Left hindlimb (tissue), 1 donor: ENCODE measurements at places on chromosomes 4 and X.

GRCh38 chr4:140020457-140021361 lies 133.3 kb downstream of the MAML3 start:
- DNase-seq, result no peak

DNA sequence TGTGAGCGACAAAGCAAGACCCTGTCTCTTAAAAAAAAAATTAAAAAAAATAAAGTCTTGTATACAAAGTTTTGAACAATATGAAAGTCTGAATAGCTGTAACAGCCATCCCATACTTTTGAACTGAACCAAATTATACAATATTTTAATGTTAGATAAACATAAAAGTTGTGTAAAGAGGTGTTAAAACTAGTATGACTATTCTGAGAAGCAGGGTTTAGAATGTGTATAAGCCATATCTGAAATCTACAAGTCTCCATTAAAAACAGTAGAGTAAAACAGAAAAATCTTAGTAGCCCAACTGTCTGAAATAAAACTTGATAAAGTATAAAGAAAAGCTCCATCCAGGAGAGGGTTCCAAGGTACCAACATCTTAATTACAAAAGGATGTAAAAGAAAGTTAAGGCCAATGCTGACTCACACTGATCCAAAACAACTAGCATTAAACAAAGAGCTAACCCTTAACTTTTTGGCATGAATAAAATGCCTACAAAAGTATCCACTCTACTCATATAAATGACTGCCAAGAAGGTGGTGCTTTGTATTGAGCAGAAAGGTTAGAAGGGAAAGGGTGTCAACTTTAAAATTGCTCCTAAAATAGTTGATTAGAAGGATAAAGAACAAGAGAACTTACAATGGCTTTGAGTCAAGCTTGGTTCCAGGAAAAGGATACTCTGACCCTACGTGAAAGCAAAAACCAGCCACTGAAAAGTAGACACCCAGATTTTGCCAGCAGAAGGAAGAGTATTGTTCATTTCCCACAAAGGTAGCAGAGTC lies 18.5 kb downstream of the CNOT6L start:
- DNase-seq, result no peak

GRCh38 chrX:46587158-46587557 lies 13.6 kb downstream of the CHST7 start:
- no peak for DNase-seq

GRCh38 chr4:174036111-174036510 lies 247.4 kb downstream of the FBXO8 start:
- no peak for DNase-seq

DNA sequence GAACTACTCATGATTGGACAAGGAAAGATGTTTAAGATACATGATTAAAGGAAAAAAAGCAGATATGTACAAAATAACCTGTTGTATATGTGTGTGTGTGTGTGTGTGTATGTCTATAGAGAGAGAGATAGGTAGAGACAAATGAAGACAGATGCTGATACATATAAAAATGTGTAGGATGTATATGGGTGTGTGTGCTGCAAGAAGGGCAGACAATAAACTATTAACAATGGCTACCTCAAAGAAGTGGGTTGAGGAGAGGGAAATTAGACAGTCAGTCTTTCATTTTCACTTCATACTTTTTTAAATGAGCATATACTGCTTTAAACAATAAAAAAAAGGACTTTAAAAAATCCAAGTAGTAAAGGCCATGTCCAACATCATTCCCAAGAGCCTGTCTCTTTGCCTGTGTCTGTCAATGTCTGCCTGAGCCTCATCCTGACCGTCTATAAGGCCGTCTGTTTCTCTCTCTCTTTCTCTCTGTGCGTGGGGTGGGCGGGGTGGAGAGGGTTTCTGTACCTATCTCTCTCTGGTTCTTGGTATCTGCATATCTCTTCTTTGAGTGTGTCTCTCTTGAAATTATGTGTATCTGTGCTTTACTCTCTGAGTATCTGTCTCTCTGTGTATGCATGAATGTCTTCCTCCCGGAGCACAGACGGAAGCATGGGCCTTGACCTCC lies 62.8 kb downstream of the LRBA start:
- no peak for DNase-seq
